ENCODE measurements at places on chromosomes 3 and 15.

- no peak for DNase-seq
These were observed 16.1 kb upstream of the RARRES1 start for GRCh38 chr3:158748237-158748828.

DNA sequence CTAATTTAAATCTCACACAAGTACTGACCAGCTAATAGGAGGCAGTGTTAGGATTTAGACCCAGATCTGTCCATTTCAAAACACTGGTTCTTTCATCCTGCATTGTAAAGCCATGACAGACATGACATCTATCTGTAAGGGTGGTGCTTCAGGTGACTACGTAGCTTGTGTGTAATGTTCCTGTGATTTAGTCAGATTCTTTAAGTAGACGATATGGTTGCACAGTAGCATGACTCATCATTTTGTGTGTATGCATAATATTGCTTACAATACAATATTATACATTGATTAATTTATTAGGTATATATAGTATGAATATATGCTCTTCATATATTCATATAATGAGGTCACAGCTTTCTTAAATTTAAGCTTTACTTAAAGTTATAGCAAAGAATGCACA, 628.5 kb downstream of the GRM7 start:
- DNase-seq: no peak

GRCh38 chr15:74775894-74776293, 6.0 kb upstream of the CSK start:
- DNase-seq: no peak

GRCh38 chr15:81894061-81894460, 151.8 kb downstream of the MEX3B start:
- no peak for DNase-seq

GRCh38 chr3:43862470-43862869, 171.7 kb downstream of the ABHD5 start:
- DNase-seq: no peak

- no peak for DNase-seq
These were observed at the start of gene CCR2 for GRCh38 chr3:46353647-46354410. Gene CCR2 (plus strand): TSS chr3:46354111. CDS start chr3:46357528, 3,417 bp downstream.

- DNase-seq: no peak
These were observed 1.1 kb upstream of the MSL2 start for GRCh38 chr3:136197159-136197793.

- DNase-seq: no peak
These were observed 5.9 kb upstream of the ARHGEF26 start for GRCh38 chr3:154115332-154115731.

DNA sequence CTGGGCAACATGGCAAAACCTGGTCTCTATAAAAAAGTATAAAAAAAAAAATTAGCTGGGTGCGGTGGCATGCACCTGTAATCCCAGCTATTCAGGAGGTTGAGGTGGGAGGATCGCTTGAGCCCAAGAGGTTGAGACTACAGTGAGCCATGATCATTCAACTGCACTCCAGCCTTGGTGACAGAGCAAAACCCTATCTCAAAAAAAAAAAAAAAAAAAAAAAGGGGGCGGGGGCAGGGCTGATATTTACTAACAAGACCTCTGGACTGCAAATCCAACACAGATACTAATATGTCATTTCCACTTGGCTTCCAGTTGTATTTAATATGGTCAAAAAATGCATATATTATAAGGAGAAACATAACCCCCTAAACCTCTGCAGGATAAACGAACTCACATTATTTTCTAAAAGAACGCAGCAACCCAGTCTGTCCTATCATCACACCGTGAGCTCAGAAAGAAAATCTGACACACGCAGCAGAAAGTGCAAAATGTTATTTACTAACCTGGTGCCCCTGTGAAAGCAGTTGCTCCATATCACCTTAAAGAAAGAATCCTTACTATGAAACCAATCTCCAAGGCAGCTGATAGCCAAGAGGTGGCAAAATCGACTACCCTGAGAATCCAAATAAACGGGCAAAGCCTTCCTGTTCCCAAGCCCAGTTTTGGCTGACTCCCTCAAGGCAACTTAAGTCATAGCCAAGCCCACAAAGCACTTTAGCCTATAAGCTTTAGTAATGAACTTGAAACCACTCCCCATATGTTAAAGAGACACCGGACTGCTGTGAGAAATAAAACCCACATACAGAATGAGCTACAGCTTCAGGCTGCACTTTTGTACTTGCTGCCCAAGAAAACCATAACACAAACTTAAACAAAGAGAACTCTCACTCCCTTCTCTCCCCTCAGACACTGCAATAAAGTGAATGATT, 39.3 kb downstream of the PLD1 start:
- DNase-seq: no peak

- no peak for DNase-seq
These were observed 1.6 kb upstream of the KLF13 start for GRCh38 chr15:31324806-31325594.

DNA sequence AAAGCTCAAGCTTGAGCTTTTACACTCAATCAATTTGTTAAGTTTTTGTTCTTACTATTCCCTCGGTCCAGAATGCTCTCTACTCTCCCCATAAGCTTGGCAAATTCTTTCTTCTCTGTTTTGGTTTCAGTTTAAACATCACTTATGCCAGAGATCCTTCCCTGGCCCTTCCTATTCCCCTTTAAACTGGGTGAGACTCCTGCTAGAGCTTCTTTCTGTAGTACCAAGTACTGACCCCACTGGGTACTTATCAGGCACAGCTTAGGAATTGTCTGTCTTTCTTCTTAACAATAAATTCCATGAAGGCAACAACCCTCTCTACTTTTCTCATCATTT, 76.7 kb upstream of the PHLDB2 start:
- no peak for DNase-seq

DNA sequence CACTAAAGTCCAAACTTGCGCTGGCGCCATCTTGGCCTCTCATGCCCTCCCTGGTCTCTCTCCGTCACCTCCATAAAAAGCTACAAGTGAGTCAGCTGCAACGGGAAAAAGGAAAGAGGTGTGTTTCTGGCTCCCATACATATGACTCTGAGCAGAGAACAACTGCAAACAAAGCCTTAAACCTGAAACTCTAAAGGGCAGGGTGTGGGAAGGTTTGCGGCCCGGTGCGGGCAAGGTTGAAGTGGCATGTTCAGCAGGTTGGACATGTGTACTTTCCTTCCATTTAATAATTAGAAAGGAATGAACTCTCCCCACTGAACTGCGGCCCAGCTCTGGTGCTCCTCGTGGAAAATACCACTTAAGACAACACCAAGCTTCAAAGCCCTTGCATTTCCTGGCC, 59.0 kb upstream of the PPARG start:
- no peak for DNase-seq

Data from stimulated activated CD4-positive, alpha-beta T cell treated with anti-CD3 and anti-CD28 coated beads, Interleukin-2, amount 100 ng/mL, for 48 hours (primary cell).